Dermis microvascular lymphatic vessel endothelial cell (primary cell): ENCODE measurements at places on chromosomes 6 and 20. TPM values are rescaled to one million over a fixed set of nuclear protein-coding genes. Genes with fewer than 3 reads are reported as not detected.

Gene DNAH8
- not detected in 2 replicates for total RNA-seq

Gene KIF6
- total RNA-seq: 0.13 and 0.38 TPM in 2 replicates

Gene DEFB128
- not detected in 2 replicates for total RNA-seq

Gene MAK
- not detected in 2 replicates for total RNA-seq

Gene TLDC2
- total RNA-seq: 0.13 TPM in 2 replicates

Gene RAET1L
- not detected in 2 replicates for total RNA-seq

Gene PLN
- not detected in 2 replicates for total RNA-seq

Gene KIAA1586
- total RNA-seq: 10.5 and 11.0 TPM in 2 replicates

Gene TMEM244
- not detected in 2 replicates for total RNA-seq

Gene VSTM2L
- not detected in 2 replicates for total RNA-seq

Gene TRIM31
- total RNA-seq: not detected in 2 replicates

Gene JPH2
- total RNA-seq: under 0.01 and 0.13 TPM in 2 replicates

Gene ECT2L
- total RNA-seq: under 0.01 TPM in 1 of 2 replicates, not detected in the other

Gene AGPAT4
- 8.7 and 11.6 TPM in 2 replicates for total RNA-seq

Gene CLDN20
- not detected in 2 replicates for total RNA-seq

Gene HRH3
- not detected in 2 replicates for total RNA-seq

Gene IL20RA
- total RNA-seq: 0.26 and 1.1 TPM in 2 replicates

Gene SLC32A1
- total RNA-seq: not detected in 2 replicates

Gene ZSWIM1
- total RNA-seq: 2.8 and 4.7 TPM in 2 replicates

Gene C20orf204
- total RNA-seq: 5.8 and 6.3 TPM in 2 replicates

Gene TEAD3
- total RNA-seq: 0.13 and 0.26 TPM in 2 replicates

Gene RNF217
- total RNA-seq: 10.4 and 15.9 TPM in 2 replicates

Gene POFUT1
- total RNA-seq: 26.7 and 42.9 TPM in 2 replicates

Gene KCNK16
- not detected in 2 replicates for total RNA-seq

Gene FAM83C
- total RNA-seq: not detected in 2 replicates

Gene SGK2
- total RNA-seq: under 0.01 and 0.13 TPM in 2 replicates

Gene SPATA25
- total RNA-seq: 0.51 and 1.0 TPM in 2 replicates

Gene BTN1A1
- total RNA-seq: not detected in 2 replicates

Gene CABLES2
- 0.77 and 1.5 TPM in 2 replicates for total RNA-seq

Gene CALHM5
- 0.64 and 1.4 TPM in 2 replicates for total RNA-seq

Gene LY6G5B
- total RNA-seq: 0.64 and 2.0 TPM in 2 replicates

Gene SLC13A3
- total RNA-seq: under 0.01 and 0.13 TPM in 2 replicates

Gene RIPPLY2
- total RNA-seq: 0.13 and 0.51 TPM in 2 replicates

Gene CCHCR1
- 11.1 and 11.8 TPM in 2 replicates for total RNA-seq

Gene FKBP1C
- total RNA-seq: 3.1 and 4.6 TPM in 2 replicates

Gene HNF4A
- total RNA-seq: not detected in 2 replicates

Gene JAG1
- total RNA-seq: 104 and 113 TPM in 2 replicates

Gene KHDRBS2
- total RNA-seq: not detected in 2 replicates

Gene KCNG1
- 1.9 and 2.3 TPM in 2 replicates for total RNA-seq

Gene BACH2
- total RNA-seq: 1.5 and 4.3 TPM in 2 replicates

Gene LTA
- not detected in 2 replicates for total RNA-seq

Gene SLC35D3
- not detected in 2 replicates for total RNA-seq
